Activated T-cell treated with anti-CD3 and anti-CD28 coated beads for 1 hour (primary cell): ENCODE measurements at places on chromosomes 1 and 21.
A peak's percentile ranks its signal among the peaks of the same experiment; 100 is the strongest.

- no peak for DNase-seq
These were observed 109.9 kb downstream of the LYPLAL1 start for GRCh38 chr1:219283541-219283940.

- DNase-seq, result no peak
These were observed 141.4 kb downstream of the GDAP2 start for GRCh38 chr1:117788014-117788413.

- no peak for DNase-seq
These were observed 48.3 kb downstream of the ZBTB18 start for GRCh38 chr1:244099258-244099930.

- DNase-seq, result no peak
These were observed 362.8 kb downstream of the KCNH1 start for GRCh38 chr1:210771131-210771530.

DNA sequence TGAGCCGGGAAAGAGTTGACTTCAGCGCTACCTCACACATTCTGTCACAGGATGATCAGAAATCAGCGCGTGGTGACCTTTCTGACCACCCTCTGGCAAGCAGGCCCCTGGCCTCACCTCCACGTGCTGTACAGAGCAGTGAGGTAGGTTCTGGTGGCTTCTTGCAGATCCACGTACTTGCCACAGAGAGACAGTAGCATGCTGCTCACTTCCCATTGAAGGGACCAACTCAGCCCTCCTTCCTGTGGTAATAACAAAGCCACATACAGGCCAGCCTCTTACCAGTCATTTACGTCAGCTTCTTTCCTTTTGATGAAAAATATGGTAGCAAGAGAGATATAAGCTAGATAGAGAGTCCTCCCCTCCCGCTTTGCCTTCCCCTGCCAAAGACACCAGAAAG lies 200.7 kb downstream of the CHRM3 start:
- DNase-seq, result peak; percentile 0

- DNase-seq, result no peak
These were observed 779.9 kb downstream of the KCNT2 start for GRCh38 chr1:195828325-195828724.

- DNase-seq, result no peak
These were observed 27.0 kb upstream of the SGIP1 start for GRCh38 chr1:66506991-66507390.

DNA sequence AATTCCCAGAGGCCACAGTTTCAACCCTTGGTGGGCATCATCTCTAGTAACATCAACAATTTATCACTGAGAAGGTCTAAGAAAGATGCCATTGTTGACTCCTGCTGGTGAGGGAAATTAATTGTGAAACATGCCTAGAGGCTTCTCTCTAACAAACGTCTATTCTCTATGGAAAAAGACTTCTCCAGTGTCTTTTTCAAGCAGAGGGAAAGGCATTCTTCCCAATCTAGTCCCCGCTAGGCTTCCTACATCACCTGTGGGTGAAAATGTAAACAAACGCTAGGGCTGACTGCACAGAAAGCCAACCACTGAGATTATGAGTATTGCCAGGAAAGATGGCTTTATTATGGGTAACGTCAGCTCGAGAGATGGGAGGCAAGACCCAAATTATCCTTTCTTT lies 677.4 kb downstream of the NCAM2 start:
- DNase-seq, result no peak

GRCh38 chr1:19101244-19101643 lies 108.8 kb downstream of the UBR4 start:
- DNase-seq, result no peak

DNA sequence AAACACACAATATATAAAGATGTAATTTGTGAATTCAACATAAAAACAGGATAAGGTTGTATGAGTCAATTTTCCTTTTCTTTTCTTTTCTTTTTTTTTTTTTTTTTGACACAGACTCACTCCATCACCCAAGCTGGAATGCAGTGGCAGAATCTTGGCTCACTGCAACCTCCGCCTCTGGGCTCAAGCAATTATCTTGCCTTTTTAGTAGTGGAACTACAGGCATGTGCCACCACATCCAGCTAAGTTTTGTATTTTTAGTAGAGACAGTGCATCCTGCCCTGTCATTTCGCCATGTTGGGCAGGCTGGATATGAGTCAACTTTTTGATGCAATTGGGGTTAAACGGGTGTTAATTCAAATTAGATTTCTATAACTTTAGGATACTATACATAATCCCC lies 10.3 kb upstream of the SPRR2B start:
- DNase-seq, result no peak

GRCh38 chr21:26614251-26614650 lies 41.2 kb upstream of the CYYR1 start:
- no peak for DNase-seq

DNA sequence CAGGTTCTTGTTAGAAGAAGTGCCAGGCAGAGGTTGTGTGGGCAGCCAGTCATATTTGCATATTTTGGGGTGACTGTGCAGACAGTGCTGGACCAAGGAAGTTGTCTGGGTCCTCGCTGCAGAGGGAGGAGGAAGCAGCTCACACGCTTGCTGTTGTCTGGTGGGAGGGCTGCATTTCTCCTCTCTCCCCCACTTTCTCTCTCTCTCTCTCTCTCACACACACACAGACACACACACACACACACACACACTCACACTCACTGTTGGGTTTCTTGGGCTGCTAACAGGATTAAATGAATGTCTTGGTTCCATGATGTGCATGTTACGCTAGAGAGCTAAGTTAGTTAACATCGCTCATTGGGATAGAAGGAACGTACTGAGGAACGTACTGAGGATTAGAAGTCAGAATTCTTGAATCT lies 72.9 kb downstream of the AGPAT3 start:
- DNase-seq, result no peak

- no peak for DNase-seq
These were observed 161.6 kb upstream of the VAMP3 start for GRCh38 chr1:7609311-7609994.

GRCh38 chr1:198556971-198557370 lies 16.5 kb upstream of the ATP6V1G3 start:
- peak; percentile 34 for DNase-seq

- DNase-seq, result no peak
These were observed 553.0 kb downstream of the SMYD3 start for GRCh38 chr1:245953876-245954660.

GRCh38 chr1:93758842-93759515 lies 77.3 kb upstream of the BCAR3 start:
- no peak for DNase-seq

- DNase-seq, result no peak
These were observed 327.8 kb upstream of the USP24 start for GRCh38 chr1:55542901-55543504.

DNA sequence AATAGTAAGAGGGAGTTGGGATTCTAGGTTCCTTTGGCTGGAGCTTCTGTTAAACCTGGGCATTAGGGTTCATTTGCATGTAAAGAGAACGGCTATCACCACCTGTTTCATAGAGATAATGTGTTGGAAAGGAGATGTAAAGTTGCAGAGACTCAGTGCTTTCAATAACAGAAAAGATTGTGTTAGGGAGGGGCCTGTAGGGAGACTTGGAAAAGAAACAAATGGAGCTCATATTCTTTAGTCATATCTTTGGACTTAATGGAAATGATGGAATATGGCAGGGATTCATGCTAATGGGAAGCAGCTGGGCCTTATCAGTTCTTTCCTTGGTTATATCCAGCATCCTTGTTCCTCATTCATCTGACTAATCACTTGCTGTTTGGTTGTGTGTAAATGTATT lies 144.9 kb downstream of the CD247 start:
- DNase-seq, result no peak

DNA sequence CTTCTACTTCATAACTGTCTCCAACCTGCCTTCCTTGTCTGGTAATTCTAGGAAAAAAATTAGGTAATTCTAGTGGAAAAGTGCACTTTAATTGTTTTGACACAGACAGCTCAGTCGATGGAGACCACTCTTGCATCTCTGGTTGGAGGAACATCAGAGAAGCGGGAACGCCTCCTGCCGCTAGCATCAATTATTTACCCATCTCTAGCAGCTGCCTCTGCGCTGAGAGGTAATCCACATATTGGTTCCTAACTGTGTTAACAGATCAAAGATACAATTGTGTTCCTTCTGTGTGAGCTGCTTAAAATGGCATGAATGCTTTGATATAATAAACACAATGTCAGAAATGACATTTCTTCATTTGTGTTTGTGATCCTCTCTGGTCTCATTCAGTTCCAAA lies 33.3 kb downstream of the C2CD2 start:
- no peak for DNase-seq

GRCh38 chr1:9705337-9706093 lies 54.0 kb downstream of the PIK3CD start:
- no peak for DNase-seq

GRCh38 chr1:13960375-13960987 lies 260.5 kb downstream of the PRDM2 start:
- DNase-seq, result peak; percentile 60

GRCh38 chr1:19385869-19386591 lies 73.9 kb downstream of the SLC66A1 start:
- no peak for DNase-seq

DNA sequence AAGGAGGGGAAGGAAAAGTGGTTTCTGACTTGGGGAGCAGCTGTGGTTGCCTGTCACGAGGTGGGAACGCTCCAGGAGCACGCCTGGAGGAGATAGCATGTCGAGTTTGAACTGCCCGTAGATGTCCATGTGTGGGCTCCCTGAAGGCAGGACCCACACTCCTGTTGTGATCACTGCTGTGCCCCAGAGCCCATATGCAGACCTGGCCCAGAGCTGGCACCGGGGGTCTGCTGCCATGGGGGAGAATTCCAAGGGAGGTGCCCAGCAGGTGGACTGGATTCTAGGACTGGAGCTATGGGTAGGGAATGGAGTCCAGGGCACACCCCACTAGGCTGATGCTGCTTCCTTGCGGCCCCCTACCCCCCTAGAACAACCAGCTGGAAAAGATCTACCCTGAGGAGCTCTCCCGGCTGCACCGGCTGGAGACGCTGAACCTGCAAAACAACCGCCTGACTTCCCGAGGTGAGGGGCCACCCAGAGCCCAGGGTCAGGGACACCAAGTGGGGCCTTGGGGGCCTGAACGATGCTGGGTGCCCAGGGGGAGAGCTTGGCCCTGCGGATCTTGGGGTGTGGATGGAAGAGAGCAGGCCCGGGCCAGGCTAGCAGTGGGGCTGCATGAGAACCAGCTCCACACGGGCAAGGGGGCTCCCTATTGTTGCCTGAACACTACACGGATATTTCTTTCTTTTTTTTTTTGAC lies 9.3 kb downstream of the PODN start:
- DNase-seq, result no peak

- DNase-seq, result no peak
These were observed 83.3 kb upstream of the DISP3 start for GRCh38 chr1:11395616-11396015.

DNA sequence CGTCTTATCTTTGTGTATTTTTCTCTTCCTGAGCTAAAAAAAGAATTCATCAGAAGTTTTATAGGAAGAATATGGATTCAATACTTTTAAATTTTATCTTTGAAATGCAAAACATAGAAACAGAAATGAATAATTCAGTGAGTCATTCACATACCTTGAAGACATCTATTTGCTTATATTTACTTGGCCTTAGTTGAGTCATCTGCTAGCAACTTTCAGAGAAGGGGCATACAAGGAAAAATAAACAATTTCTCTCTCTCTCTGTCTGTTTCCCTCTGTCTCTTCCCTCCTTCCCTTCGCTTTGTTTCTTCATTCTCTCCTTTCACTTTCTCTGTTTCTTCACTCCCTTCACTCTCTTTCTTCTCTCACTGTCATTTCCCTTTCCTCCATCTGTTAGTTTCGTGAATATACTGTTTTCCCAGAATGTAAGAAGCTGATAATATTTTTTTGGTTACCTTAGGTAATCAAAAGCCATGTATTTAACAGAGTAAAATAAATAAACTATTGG lies 477.2 kb downstream of the BRINP3 start:
- no peak for DNase-seq

DNA sequence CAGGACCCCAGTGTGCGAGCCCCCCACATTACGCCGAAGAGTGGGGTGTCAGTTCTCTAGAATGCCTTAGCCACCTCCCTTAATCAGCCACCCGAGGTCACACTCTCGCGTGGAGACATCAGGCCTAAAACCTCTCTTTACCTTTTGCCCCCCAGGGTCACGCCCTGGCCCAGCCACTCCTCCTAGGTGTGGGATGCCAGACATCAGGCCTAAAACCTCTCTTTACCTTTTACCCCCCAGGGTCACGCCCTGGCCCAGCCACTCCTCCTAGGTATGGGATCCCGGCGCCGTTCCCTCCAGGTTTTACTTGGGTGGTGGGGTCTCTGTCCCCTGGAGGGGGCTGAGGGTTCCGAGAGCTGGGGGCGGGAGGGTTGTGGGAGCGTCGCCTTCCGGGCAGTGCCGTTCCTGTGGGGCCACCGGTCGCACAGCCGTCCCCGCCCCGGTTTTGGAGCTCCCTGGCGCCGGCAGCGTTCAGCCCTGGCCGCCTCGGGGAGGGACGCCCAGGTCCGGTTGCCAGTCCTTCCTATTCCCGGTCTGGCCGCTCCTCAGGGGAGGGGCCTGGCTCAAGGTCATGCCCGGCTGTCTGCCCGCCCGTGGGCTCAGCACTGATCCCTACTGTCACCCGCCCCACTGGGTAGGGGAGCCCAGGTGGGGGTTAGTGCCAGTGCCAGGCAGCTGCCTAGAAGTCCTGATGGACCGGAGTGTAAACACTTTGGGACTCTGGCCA lies 882 bp downstream of the VPS13D start:
- DNase-seq, result no peak

- DNase-seq, result no peak
These were observed 176.6 kb downstream of the GRIK3 start for GRCh38 chr1:36857754-36858153.

DNA sequence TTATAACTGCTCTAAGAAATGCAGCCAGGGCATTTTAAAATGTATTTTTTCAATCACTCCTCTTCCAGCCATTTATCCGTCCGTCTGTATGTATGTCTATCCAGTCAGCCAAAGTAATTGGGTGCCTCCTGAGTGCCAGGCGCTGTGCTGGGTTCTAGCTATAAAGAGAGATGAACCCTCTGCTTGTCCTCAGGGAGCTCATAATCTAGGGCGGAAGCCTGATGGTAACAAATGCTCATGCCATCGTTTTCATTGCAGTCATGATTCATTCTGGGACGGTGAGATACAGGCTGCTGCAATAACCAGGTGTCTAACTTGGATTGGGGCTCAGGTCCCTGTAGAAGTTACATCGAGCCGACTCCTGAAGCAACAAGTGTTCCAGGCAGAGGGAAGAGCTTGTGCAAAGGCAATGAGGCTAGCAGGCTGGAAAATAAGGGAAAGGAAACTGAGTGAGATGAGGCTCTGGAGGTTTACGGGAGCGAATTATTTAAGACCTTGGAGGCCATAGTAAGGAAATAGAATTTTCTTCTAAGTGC lies 11.6 kb downstream of the IFI6 start:
- no peak for DNase-seq

- no peak for DNase-seq
These were observed 65.2 kb downstream of the AGPAT3 start for GRCh38 chr21:43930074-43930847.

GRCh38 chr21:33069994-33070743 lies at the start of gene OLIG1:
OLIG1 (plus strand) TSS chr21:33070141; CDS start chr21:33070247, 106 bp downstream.
- DNase-seq, result no peak

- no peak for DNase-seq
These were observed 254.4 kb upstream of the CSF3R start for GRCh38 chr1:36737038-36737555.
